ENCODE measurements at places on chromosomes 6 and 20.

DNA sequence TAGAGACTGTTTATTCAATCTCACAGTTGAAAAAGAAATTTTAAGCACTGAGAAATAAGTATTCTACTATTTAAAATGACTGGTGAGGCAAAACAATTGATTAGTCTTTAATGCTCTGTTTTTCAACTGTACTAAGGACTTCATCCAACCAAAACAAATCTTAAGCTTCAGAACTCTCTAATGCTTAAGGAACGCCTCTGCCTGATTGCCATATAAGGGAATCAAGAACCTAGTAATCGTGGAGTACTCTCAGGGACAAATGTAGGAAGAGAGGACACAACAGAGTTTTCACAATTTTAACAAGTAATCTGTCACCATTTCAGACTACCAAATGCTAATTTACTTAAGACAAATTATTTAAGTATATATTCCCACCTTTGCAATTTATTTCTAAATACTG, 16.1 kb downstream of the FBXO30 start:
- DNase-seq, result no peak

DNA sequence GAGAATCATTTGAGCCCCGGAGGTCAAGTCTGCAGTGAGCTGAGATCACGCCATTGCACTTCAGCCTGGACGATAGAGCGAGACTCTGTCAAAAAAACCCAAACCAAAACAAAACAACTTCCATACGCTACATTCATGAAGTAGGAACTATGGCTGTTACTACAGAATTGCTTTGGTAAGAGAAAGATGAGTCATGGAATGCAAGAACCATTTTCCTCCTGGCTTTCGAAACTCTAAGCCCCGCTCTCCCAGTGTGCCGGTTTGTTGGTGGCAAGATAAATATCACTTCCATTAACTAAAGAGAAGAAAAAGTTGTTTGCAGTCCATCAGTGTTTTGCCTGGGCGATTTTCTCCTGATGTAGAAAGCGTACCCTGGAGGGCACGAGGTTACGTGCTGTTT, 61.3 kb downstream of the ZDHHC14 start:
- no peak for DNase-seq

GRCh38 chr6:149898966-149899365, 1.1 kb upstream of the RAET1E start:
- no peak for DNase-seq

DNA sequence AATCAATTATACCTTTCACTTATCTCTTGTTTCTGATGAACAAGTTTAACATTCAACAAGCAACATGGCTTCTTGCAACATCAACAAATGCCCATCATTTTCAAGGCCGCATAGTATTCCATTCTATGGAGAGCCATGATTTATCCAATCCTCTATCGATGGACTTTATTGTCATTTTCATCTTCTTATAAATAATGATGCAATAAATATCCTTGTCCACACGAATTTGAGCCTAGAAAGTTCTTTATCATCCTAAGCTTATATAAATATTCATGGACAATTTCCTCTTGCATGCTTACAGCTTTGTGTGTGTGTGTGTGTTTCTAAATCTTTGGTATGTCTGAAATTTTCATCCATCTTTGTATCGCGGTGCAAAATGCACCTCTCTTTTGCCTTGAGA, 29.1 kb downstream of the TOX2 start:
- no peak for DNase-seq

- DNase-seq, result no peak
Observed at GRCh38 chr6:162190981-162191380, 536.6 kb downstream of the PRKN start.

DNA sequence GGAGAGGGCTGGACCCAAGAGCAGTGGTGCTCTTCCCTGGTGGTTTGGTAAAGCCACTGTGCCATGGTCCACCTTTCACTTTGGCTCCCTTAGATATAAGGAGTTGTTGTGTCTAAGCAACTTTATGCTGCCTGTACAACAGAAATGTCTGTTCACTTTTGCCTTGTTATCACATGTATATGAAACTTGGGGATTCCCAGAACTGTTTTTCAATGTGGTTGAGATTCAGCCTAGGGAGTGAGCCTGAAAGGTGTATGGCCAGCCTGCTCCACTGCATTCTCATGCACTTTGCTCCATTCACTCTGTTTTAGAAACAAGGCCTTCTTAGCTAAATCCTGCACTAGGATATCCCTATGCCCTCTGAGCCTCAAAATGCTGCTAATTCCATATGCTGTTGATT, 234.5 kb upstream of the THEMIS start:
- DNase-seq, result no peak

DNA sequence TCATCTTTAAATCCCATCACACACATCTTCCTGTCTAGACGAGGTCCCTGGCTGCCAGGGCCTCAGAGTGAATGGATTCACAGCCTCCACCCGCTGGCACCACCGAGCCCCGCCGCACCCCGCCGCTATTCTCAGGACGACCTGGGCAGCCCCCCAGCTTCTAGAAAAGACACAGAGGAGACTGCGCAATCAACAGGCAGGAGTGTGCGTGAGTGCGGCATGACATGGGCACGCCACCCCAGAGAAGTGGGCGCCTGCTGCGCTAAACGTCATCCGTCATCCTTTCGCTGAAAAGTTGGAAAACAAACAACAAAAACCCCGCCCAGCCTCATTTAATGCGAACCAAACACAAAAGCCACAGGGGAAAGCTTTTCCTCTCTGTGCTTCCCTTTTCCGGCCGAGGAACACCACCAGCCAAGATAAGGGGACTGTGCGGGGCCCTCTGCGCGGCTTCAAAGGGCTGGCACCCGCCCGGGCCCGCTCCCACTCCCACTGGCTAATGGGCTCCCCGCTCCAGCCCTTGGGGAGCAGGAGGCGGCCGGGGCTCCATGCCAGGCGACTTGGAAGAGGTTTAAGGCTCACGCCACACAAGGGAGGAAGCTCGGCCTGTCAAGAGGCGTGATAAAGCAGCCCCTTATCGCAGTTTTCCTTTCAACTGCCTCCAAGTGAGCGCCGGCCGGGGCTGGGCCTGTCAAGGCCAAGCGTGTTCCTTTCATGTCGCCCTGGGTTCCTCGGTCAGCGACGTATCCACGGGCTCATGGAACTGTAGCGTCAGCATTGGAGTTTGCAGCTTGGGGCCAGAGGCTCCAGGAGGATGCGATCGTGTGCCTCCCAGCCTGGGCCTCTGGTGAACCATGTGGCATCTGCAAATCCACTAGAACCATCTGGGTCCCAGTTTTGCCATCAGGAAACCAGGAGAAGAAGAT, 50.1 kb downstream of the NFATC2 start:
- DNase-seq, result no peak

- no peak for DNase-seq
Observed at GRCh38 chr6:70847106-70848084, 109.5 kb downstream of the B3GAT2 start.

DNA sequence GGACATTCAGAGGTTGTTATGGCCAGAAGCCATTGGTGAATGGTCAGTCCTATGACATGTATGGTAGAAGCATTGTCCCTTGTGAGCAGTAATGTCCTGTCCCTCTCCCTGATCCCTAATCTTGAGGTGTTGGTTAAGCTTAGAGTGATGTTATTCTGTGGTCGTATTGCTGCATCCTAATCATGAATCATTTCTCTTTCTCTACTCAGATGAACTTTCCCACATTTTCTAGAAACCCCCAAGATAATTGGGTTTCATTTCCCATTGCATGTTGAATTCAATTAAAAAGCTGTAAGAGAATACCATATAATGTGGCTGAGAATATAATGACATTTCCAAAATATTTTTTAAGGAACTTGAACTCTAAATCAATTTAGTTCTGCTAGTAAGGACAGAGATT, 175.1 kb downstream of the PLCB4 start:
- DNase-seq, result no peak

DNA sequence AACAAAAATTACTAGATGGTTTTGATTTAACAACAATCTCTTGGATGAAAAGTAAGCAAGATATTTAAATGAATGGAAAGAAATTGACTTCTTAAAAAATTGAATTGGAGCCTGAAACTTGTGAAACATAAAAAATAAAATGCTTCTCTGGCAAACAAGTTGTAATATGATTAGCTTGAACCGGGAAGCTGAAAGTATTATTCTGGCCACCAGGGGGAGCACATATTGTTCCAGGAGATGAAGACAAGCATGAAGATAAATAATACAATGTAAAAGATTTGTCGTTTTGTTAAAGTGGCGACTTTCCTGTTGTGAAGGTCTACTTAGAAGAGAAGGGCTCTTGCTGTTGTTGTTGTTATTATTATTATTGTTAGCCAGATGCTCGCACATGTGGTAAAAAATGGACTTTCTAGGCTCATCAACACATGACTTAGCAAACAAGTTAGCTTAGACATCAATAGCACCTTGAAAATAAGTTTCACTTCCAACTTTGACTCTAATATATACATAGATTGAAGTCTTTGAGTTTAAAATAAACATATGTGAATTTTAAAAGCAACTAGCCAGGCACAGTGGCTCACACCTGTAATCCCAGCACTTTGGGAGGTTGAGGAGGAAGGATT, 14.2 kb downstream of the PAX1 start:
- peak; percentile 11 for DNase-seq

- DNase-seq, result no peak
Observed at GRCh38 chr20:60559462-60559861, 601.2 kb downstream of the CDH26 start.

Data from naive thymus-derived CD8-positive, alpha-beta T cell (primary cell).